ENCODE measurements at places on chromosomes 3 and 15. TPM values are rescaled to one million over a fixed set of nuclear protein-coding genes. Genes with fewer than 3 reads are reported as not detected.

SI gene
- not detected for total RNA-seq

LACTB gene
- 27.2 TPM for total RNA-seq

MUC20 gene
- 1.7 TPM for total RNA-seq

B4GALT4 gene
- total RNA-seq = 25.3 TPM

GRM2 gene
- total RNA-seq = under 0.01 TPM

Data from tracheal epithelial cell (primary cell).